NCI-H526 treated with DMSO at 0.1 percent for 48 hours (cell line): ENCODE measurements at places on chromosomes 1 and 21.

DNA sequence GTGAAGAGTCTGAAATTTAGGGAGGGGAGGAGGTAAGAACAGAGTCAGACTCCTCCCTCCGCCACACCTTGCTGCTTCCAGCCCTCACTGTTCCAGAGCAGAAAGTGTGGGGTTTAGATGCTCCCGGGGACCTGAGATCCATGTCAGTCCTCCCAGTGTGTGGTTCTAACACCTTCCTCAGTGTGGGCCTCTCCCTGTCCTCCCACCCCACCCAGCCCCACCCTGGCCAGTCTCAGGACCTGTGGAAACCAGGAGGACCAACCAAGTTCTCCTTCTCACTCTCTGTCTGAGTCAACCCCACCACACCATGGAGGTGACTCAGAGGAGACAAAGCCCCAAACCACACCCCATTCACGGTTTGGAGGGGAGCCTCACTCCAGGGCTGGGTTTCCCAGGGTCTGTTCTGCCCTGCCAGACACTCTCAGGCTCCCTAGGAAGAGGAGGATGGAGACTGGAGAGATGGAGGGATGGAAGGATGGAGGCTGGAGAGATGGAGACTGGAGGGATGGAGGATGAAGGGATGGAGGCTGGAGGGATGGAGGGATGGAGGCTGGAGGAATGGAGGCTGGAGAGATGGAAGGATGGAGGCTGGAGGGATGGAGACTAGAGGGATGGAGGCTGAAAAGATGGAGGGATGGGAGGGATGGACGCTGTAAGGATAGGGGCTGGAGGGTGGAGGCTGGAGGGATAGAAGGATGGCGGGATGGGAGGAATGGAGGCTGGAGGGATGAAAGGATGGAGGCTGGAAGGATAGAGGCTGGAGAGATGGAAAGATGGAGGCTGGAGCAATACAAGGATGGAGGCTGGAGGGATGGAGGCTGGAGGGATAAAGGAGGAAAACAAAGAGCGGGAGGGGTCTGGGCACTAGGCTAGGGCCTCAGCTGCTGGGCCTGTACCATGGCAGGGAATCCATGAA is 100.9 kb upstream of the RUNX3 start:
- no peak for DNase-seq

- DNase-seq, result no peak
Measured at GRCh38 chr1:51328926-51329325, 1.4 kb downstream of the TTC39A start.

- no peak for DNase-seq
Measured at GRCh38 chr1:224196813-224197600, 14.0 kb downstream of the DEGS1 start.

DNA sequence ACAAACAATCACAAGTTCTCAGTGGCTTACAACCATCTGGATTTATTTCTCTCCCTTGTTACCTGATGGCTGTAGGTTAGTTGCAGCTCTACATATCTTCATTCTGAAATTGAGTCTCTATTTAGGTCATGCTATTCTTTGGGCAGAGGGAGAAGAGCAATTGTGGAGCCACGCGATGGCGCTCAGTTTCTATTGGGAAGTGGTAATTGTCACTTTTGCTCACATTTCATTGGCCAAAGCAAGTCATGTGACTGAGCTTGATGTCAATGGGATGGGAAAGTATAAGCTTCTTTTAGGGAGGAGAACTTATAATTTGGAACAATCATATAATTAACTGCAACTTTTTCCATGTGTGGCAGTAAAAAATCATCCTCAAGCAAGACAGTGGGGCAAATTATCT is 166.5 kb downstream of the LMO4 start:
- no peak for DNase-seq

DNA sequence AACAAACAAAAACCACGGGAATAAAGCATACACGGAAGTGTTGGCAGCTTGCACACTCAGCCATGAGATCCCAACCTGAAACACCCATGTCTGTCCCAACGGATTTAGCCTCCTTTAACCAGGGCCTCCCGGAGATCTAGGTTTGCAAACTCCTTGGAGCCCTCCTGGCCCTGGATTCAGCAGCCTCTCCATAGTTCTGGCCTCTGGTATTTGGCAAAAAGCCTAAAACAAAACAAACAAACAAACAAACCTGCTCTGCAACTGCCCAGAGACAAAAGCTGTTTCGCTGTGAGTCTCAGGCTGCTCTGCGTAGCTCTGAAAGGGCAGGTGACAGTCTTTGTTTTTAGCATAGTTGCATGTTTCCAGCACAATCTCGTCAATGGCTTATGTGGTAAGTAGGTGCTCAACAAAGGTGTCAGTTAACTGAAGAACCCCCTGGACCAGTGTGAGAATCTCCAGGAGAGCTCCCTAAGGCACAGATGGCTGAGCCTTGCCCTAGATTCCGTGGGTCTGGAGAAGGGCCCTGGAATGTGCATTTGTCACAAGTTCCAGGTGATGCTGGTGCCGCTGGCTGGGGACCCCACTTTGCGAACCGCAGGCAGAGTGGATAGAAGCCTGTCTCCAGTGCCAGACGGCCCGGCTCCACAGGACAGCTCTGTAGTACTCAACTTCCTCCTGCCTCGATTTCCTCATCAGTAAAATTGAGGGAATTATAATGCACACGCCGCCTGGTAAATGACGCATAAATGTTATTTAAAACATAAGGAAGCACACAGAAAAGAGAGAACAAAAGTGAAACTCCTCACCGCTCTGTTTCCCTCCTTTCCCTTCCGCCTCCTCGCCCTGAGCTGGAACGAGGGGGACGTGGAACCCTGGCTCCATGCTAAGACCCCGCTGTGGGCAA is 86.2 kb downstream of the RIPK4 start:
- no peak for DNase-seq

DNA sequence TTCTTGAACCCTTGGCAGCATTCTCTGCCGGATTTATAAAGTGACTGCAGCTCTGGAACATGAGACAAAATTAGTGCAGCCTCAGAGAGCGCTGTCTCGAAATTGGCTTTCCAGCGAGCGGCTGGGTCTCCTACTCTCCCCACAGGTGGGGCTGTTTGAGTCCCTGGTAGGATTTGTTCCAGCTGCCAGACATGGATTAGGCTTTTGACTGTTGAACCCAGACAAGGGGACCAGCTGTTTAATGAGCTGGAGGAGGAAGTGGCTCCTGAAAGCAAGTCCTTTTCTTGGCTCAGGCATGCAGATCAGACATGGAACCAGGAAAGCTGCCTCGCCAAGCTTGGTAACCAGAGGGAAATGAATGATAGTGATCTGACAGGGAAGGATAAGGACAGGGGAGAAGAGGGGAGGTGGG is 69.6 kb downstream of the UBIAD1 start:
- no peak for DNase-seq

DNA sequence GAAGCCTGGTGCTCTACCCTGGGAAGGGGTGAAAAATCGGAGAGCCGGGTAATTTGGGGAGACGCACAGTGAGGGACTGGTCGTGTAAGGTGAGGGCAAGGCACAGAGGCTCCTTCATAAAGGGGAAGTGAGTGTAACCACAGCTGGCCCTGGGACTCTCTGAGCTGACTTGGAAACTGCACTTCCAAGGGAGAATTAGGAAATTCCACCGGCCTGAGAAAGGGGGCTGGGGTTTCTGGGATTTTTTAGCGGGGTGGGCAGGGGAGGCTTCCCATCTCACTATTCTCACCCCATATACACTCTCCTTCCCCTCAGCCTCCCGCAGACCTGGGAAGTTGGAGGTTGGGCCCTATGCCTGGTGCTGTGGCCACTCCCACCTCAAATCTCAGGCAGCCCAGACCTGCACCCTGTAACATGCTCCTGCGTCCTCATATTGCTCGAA is 88.3 kb upstream of the IPO9 start:
- no peak for DNase-seq

DNA sequence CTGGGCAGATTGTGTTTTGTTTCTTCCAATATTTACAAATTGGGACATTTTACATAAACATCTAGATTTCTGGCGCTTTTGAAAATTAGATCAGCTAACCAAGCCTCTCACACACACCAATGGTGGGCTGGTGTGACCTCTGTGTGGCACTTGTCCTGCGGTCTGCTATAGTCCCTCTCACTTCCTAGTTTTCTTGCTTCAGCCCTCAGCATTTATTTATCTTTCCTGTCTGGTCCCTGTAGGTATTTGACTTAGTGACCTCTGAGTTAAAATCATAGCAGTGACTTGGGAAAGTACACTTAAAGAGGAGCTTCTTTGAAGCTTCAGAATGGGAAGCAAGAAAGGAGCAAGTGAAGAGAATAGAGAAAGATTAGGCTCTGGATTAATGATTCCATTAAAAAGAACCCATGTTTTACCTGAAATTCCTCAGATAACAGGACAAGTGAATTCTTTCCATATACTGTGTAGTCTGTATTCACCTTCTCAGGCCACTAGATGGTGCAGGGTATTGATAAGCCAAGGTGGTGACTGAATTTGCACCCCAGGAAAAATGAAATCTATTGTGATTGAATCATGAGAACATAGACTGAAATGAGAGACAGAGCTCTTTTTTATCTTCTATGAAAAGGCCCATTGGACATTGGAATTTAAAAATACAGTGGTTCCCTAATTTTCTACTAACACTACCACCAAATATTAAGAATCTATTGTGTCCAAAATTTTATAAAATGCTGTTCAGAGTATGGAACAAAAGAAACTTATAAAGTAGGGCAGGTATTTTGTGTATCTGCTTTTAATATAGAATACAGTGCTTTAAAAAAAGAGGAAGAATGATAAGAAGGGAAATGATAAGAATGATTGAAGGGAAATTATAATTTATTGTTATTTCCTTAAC is 7.1 kb upstream of the DIPK1A start:
- DNase-seq, result no peak

DNA sequence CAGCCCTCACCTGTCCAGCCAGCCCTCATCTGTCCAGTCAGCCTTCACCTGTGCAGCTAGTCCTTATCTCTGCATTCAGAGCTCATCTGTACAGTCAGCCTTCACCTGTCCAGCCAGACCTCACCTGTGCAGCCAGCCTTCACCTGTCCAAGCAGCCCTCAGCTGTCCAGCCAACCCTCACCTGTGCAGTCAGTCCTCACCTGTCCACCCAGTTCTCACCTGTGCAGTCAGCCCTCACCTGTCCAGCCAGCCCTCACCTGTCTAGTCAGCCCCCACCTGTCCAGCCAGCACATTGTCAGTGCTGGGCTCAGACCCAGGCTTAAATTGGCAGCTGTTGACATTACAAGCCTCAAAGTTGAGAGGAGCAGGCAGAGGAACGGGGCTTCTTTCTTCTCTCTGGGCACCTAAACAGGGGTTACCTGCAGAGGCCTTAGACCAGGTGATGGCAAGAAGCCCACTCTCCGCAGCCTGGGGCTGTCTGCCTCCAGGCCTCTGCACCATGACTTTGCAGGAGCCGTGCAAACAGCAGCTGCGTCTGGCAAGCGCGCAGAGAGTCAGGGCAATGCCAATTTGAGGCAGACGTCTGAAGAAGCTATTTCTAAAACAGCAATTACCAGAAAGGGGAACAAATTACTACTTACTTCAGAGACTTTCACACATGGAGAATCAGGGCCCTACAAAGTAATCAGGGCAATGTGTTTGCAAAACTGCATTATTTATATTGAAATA is 506.1 kb downstream of the NPHP4 start:
- no peak for DNase-seq

DNA sequence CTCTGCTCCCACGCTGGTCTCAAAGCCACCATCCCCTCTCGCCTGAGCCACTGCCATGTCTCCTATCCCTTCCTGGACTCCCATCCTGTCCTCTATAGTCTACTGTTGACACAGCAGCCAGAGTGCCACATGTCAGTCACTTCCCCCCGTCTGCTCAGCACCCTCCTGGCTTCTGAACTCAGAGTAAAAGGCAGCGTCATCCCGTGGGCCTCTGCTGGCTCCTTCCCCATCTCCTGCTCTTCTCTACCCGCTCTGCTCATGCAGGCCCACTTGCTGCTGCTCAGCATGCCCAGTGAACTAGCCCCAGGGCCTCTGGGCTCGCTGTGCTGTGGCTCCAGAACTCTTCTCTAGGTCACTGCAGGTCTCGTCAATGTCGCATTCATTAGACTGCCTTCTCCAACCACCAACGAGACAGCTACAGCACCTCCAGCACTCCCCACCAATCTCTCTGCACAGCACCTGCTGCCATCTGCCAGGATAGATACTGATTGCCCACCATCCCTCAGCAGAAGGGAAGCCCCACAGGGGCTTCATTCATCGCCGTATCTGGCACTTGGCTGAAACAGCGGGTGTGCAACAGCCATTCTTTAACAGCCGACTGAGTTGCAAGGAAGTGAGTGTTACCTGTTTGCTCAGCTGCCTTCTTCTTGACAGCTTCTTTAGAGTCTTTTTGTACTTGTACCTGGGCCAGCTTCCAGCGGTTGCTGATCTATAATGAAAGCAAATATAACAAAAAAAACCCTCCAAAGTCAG is 11.8 kb upstream of the SRM start:
- DNase-seq, result no peak

DNA sequence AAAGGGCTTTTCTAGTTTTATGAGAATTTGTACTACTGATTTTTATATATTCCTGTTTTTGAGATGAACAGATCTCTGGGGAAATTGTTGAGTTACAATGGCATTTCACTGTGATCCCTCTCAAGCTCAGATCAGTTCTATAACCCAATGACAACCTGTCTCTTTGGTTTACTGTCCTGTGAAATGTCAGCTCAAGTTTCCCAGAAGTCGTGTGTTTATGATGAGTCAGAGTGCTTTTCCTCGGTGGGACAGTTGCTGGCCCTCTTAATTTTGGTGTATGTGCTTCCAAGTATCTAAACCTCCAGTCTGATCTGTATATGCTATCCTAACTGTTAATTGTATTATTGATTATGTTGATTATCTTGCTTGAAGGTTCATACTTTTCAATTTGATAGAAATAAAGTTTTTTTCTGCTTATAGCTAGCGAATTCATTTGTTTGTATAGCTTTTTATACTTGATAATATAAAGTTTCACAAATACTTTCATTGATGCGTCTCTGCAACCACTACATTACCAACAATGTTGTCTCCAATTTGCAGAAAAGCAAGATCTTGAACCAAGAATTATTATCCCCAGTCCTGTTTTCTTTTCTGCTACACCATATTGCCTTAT is 77.5 kb upstream of the DNAJC6 start:
- no peak for DNase-seq

GRCh38 chr1:30765556-30766434 is 8.2 kb upstream of the LAPTM5 start:
- DNase-seq, result no peak

DNA sequence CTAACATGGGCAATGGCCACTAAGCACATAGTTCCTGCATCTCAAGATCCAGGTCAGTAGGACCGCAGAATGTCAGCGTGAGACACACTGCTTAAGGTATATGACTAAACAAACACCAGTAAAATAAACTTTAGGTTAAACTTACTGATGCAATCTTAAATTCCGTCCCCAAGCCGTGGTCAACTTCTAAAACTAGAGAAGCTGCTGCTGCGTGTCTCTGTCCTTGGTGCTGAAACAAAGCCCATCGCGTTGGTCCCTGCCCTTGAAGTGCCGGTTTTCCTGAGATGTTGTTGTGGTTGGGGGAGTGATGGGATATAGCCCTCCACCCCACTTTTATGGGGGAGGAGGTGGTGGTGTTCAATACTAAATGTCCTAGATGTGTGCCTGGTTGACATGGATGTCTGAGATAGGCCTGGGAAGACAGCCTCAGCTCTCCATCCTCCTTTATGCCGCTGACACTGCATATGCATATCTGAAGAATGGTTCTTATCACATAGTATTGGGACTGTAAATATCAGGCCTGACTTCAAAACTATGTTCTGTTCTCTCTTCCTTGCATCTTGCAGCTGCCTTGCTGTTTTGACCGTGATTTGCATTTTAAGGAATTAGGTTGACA is 72.0 kb upstream of the KCNA3 start:
- DNase-seq, result no peak

- DNase-seq, result no peak
Measured at GRCh38 chr21:14693997-14694396, 147.9 kb upstream of the SAMSN1 start.
